ENCODE measurements at places on chromosomes 7 and 10. TPM values are rescaled to one million over a fixed set of nuclear protein-coding genes. Genes with fewer than 3 reads are reported as not detected.
A peak's percentile ranks its signal among the peaks of the same experiment; 100 is the strongest.

GRCh38 chr7:27172315-27172774 lies 1.8 kb downstream of the HOXA10 start:
- no peak for DNase-seq

DNA sequence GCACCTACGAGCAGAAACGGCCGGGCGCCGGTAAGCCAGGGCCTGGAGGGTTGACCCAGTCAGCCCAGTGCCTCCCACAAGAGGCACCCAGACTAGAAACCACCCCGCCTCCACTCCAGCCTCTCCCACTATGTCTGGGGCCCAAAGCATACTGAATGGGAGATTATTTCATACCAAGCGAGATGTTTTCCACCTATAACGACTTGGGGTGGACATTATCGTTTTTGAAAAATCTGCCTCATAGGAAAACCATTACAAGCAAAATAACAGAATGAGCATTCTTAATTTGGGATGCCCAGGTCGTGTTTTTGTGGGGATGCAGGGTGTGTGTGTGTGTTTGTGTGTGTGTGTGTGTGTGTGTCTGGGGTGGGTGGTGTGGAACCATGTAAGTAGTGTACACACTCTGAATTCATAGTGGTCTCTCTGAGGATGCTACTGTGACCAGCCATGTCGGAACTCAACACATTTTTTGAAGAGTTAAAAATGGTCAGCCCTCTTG lies 1.6 kb downstream of the HOXA6 start:
- DNase-seq, result no peak

GRCh38 chr10:580778-581177 lies 108.7 kb downstream of the DIP2C start:
- no peak for DNase-seq

DNA sequence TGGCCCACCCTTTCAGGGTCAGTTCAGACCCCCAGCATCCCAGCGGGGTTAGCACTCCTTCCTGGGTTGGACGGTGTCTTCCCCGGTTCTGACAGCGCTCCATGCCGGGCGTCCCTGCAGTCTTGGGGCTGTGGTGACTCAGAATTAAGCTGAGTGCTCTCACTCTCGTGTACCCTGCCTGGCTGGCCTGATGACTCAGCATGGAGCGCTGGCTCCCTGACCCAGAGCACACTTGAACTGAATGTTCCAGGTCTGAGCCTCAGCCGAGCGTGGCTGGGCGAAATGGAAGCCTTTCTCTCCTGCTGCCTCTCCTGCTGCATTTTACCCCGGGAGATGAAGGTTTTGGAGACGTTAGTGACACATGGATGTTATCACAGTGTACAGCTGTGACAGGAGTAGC lies 7.1 kb downstream of the BAG3 start:
- peak; percentile 59 for DNase-seq

The KEL gene
- total RNA-seq, result 0.82 TPM

The ZNF775 gene
- total RNA-seq, result 10.2 TPM

DNA sequence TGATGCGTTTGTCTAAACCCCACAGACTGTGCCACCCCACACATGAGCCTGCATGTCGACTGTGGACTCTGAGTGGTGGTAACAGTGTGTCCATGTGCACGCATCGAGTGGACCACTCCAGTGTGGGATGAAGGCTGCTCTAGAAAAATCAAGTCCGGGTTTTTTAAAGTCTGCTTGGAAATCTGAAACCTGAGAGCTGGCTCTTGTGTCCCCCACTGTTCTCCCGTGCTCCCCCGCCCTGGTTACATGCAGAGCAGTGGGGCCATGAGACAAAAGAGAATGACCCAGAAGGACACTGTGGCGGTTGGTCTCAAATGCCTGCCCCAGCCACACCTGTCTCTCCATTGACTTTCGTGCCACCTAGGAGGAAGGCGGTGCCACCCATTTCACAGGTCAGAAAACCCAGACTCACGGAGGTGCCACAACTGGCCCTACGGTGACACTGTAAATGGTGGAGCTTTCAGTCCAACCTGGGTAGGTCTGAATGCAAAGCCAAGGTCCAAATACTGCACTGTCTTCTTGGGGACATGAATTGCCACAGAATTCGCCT lies 27.3 kb upstream of the PWWP2B start:
- no peak for DNase-seq

DNA sequence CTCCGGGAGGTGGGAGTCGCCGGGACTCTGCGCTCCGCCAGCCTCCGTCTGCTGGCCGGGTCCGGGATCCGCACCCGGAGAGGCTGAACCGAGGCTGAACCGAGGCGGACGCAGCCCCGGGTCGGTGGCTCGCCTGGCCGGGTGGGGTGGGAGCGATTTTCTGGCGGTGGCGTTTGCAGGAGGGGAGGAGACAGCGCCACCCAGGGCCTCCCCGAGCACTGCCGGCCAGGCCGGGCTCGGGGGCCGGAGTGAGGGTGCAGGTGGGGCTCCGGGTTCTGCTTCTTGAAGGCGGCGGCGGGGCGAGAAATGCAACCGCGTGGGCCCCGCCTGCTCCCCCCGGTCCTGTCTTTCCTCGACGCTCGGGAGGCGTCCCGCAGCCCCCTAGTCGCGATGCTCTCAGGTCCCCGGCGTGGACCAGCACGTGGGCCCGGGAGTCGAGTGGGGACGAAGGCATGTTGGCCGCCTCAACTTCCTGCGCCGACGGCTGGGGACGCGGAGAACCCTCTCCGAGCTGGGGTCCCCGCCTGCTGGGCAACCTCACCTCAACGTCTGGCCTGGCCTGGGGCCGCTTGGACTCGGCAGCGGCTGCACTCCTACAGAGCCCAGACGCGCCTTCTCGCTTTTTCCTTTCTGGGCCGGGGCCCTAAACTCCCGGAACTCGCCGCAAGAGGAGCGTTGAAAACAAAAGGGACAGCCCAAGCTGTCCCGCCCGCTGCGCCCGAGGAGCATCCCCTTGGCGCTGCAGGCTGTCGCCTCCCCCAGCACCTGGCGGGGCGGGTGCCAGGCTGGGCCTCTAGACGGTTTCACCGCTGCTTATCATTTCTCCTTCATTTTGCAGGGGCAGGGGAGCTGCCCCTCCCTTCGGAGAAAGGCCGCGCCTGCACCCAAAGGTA lies 25.2 kb upstream of the VAX1 start:
- DNase-seq, result no peak

DNA sequence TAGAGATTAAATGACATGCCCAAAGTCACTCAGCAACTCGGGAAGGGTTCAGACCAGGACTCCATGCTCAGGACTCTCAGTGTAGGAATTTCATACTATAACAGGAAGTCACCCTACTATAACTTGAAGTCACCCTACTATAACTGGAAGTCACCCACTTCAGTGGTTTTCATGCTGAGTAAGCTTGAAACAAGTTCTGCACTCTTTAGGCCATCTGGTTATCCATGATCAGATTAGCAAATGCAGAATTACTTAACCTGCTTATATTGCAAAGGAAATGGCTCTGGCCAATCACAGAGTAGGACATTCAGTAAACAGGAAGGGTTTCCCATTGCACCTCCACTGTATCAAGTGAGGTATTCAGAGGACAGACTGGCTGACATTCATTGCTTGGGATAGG lies 1240.4 kb downstream of the GATA3 start:
- DNase-seq, result no peak

GRCh38 chr7:96695581-96695980 lies 14.1 kb downstream of the SEM1 start:
- DNase-seq, result no peak
